Right lobe of liver (tissue), 6 donors: ENCODE measurements at places on chromosomes 2 and 18. TPM values are rescaled to one million over a fixed set of nuclear protein-coding genes. Genes with fewer than 3 reads are reported as not detected.

Gene OSR1
- 0.51 TPM for total RNA-seq

Gene SULT1C3
- not detected for total RNA-seq

Gene BABAM2
- 17.1 TPM for total RNA-seq

Gene EFR3B
- total RNA-seq = 0.20 TPM

Gene LRRTM4
- total RNA-seq = 0.09 TPM

Gene ASPRV1
- 0.35 TPM for total RNA-seq

Gene CD207
- 0.16 TPM for total RNA-seq

Gene UGT1A1
- total RNA-seq = 147 TPM

Gene SP5
- total RNA-seq = 1.4 TPM

Gene MEP1B
- total RNA-seq = 0.61 TPM

Gene VPS4B
- total RNA-seq = 30.4 TPM

Gene EN1
- not detected for total RNA-seq

Gene STAMBP
- total RNA-seq = 17.3 TPM

Gene GTF3C2
- 17.0 TPM for total RNA-seq
